ENCODE measurements at places on chromosomes 13 and 19. TPM values are rescaled to one million over a fixed set of nuclear protein-coding genes. Genes with fewer than 3 reads are reported as not detected.

Gene ATP4A
- not detected for total RNA-seq

Gene FBXO46
- total RNA-seq, result 15.5 TPM

- no peak for DNase-seq
- H3K27ac ChIP-seq, result no peak overlapping the region
- no peaks in the 10 kb centered on the region for H3K27me3 ChIP-seq
- H3K36me3 ChIP-seq, result no peaks in the 10 kb centered on the region
- no peak overlapping the region for H3K4me3 ChIP-seq
- H3K4me1 ChIP-seq, result no peaks in the 10 kb centered on the region
Observed at GRCh38 chr13:77811381-77811780, 107.2 kb downstream of the EDNRB start.

- no peaks in the 10 kb centered on the region for H3K4me1 ChIP-seq
- H3K36me3 ChIP-seq, result no peaks in the 10 kb centered on the region
- H3K27ac ChIP-seq, result no peak overlapping the region
Observed at GRCh38 chr13:21075011-21075378, 13.6 kb upstream of the LATS2 start.

- H3K4me3 ChIP-seq, result peak overlapping the region; percentile 46
- H3K4me1 ChIP-seq, result no peaks in the 10 kb centered on the region
- no peak for DNase-seq
- no peaks in the 10 kb centered on the region for H3K36me3 ChIP-seq
- no peaks in the 10 kb centered on the region for H3K27me3 ChIP-seq
- H3K27ac ChIP-seq, result no peak overlapping the region
Observed at GRCh38 chr13:36431204-36432105, 840 bp upstream of the CCNA1 start.

Measured in aorta (tissue), 5 donors.